ENCODE measurements at places on chromosomes 6 and 20.

GRCh38 chr6:89260832-89261231 lies 43.7 kb upstream of the GABRR1 start:
- DNase-seq = no peak

GRCh38 chr6:119671105-119671504 lies 321.5 kb upstream of the MAN1A1 start:
- DNase-seq = no peak

GRCh38 chr20:18224968-18225568 lies 63.3 kb upstream of the ZNF133 start:
- DNase-seq = peak; percentile 30

DNA sequence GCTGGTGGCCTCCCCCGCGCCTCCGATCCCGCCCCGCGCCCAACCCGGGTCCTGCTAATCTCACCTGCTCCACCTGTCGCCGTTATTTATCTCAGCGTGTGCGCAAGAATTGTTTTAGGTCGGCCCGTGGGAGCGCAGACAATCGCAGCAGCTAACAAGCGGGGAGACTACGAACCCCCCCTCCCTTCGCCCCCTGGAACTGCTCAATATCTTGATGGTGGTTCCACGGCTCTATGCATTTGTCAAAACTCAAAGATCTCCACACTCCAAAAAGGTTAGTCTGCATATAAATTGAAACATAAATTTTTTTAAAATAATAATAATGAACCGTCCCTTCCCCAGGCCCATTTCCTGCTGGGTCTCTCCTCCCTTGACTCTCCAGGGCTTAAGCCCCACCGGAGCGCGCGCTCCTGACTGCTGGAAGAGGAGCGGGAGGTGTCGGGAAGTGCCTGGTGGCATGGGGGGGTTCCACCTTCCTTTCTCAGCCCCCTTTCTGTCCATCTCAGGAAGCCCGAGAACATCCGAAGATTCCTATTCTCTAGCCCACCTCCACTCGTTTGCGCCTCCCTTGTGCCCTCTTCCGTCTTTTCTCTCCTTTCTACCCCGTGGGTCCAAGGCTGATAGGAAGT lies 1.6 kb upstream of the MDGA1 start:
- no peak for DNase-seq
